RKO (cell line): ENCODE measurements at places on chromosomes 16 and 17.

- no peak for DNase-seq
Observed at GRCh38 chr16:80158766-80159165, 382.0 kb upstream of the DYNLRB2 start.

GRCh38 chr16:813204-813915 lies 12.8 kb upstream of the GNG13 start:
- no peak for DNase-seq

DNA sequence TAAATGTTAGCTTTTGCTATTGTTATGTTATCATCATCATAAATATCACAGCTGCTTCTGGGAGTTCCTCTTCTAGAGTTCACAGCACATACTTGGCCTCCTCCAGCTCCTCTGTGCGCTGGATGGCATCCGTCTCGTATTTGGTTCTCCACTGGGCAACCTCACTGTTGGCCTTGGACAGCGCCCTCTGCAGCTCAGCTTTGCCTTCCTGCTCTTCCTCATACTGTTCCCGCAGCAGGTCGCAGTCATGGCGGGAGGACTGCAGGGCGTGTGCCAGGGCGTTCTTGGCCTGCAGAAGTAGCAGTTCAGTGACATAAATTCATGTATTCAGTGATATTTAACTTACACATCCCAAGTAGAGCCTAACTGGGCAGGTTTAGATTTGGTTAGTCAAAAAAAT lies 23.4 kb downstream of the MYH8 start:
- DNase-seq, result no peak

GRCh38 chr17:30239089-30239462 lies 3.6 kb upstream of the SLC6A4 start:
- DNase-seq, result no peak

GRCh38 chr16:23734176-23734893 lies 20.5 kb upstream of the CHP2 start:
- DNase-seq, result no peak

- DNase-seq, result no peak
Observed at GRCh38 chr16:78628461-78629045, 529.1 kb downstream of the WWOX start.

DNA sequence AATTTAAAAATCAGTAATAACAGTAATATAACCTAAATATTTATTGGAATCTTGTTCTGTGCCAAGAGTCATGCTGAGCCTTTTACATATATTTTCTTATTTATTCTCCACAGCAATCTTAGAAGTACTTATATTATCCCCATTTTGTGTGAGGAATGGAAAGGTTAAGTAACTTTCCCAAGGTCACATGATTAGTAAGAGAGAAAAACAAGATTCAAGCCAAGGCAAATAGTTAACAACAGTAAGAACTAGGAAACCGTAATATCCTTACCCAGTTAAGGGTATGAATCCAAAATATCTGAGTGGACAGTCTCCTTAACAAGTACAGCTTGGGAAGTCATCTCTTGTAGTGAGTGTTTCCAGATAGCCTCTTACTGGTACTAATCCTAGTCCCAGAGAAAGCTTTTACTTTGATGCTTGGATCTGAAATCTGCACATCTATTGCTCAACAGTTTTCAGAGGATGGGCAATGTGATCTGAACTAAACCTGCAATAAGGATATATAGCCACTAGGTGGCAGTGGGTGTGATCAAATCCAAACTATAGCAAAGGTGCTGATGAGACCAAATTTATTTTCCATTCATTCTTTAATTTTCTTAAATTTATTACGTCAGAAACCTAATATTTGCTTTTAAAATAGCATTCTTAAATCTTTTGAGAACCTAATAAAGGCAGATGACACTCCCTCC lies 23.3 kb downstream of the SHISA6 start:
- DNase-seq, result no peak

GRCh38 chr16:53609536-53609935 lies 94.1 kb downstream of the RPGRIP1L start:
- DNase-seq, result no peak

DNA sequence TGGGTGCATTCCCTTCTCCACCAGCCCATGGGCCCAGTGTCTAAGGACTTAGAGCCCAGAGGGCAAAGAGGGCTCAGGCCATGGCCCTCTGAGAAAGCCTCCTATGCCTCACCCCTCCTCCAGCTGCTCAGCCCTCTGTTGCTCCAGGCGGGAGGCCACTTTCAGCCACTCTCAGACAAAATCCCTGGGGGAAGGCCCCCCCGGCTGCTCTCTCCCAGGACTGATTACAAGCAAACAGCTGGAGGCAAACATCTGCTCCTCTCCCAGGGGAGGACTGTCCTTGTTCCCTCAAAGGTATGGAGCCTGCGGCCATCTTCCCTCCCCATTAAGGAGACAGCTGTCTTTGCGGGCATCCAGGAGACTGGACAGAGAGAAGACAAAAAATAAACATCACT lies 54.9 kb upstream of the DLX4 start:
- DNase-seq, result no peak

DNA sequence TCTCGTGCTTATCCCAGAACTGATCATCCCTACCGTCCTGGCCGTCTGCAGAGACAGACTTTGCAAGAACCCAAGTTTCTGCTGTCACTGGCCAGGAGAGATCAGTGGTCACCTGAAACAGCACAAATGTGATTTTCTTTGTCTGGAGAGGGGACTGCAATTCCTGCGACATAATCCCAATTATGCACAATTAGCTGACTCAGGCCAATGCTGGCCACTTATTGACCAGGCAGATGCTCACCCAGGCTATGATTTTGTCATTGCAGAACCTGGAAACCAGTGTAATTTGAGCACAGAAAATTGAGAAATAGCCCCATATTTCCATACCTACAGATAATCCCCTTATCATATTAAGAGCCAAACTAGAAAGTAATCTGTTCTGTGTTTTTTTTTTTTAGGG lies 34.7 kb downstream of the SALL1 start:
- DNase-seq, result no peak

- DNase-seq, result no peak
Observed at GRCh38 chr16:9929313-9929712, 252.9 kb downstream of the GRIN2A start.

- peak; percentile 33 for DNase-seq
Observed at GRCh38 chr16:70577256-70577698, 53.7 kb downstream of the SF3B3 start.

DNA sequence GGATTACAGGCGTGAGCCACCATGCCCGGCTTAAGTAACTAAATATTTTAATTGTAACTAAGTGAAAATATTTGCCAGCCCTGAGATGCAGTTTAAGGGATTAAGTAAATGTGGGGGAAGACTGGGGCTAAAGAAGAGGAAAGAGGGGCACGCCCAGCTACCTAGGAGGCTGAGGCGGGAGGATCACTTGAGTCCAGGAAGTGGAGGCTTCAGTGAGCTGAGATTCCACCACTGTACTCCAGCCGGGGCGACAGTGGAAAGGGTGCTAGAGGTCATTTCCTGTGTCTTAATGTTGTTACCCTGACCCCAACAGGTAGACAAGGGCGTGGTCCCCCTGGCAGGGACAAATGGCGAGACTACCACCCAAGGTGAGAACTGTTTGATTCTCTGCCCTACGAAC lies 2.8 kb downstream of the ALDOA start:
- DNase-seq, result no peak

DNA sequence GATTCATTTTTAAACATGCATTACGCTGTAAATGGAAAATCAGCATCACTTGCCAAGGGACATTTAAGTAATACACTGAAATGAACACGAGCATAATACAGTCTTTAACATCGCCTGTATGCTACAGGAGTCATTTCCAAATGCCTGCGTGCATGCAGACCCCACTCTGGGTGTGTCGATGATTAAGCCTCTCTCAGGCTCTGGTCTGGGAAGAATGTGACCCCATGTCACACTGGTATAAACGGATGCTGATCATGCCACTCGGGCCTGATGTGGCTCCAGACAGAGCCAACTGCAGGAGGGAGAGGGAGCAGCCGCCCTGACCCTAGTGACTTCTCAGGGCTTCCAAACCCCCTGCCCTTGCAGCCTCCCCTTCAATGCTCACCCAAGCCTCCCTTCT lies 10.8 kb downstream of the EMP2 start:
- no peak for DNase-seq

DNA sequence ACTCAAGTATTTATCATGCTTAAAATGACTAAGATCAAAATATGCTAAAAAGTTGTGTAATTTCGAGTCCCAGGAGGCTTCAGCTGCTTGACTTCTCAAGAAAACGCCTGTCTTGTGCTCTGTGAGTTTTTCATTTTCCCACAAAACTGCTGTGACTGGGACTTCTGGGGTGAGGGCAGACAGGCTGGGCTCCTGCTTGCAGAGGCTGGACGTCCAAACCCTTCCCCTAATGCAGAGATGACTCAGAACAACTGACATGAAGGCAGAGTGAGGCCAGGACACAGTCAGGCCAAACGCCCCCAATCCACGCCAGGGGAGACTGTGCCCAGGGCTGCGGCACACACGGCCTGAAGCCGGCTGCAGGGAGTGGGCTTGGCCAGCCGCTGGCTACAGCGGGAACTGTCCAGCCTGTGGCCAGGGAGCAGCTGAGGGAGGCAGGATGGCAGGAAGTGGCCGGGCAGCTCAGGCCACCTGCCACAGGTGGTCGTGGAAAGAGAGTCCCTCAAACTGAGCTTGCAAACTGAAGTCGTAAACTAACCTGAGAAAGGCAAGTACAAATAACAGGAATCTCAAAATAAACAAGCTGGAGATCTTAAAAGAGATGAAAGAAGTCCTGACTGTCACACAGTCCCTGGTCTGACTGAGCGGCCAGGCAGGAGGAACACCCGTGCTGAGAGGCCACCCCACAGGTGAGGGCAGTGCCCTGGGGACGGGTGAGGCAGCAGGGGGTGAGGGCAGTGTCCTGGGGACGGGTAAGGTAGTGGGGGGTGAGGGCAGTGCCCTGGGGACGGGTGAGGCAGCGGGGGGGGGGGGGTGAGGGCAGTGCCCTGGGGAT lies 21.3 kb upstream of the HEXD start:
- peak; percentile 51 for DNase-seq

DNA sequence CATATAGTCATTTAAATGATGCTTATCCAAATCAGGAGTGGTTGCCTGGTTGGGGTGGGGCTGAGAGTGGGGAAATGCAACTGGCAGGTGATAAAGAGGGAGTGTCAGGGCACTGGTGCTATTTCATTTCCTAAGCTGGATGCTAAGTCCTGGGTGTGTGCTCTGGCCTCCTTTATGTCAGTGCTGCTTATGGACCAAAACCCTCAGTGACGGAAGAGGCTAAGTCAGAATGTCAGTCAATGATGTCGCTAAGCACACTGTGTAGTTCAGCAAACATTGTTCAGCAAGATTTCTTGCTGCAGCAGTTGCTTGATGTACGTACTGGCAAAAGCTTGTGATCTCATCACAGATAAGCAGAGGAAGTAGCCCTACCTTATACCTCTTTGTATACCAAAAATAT lies 16.4 kb upstream of the FLCN start:
- no peak for DNase-seq

GRCh38 chr16:46721885-46722284 lies 26.3 kb downstream of the MYLK3 start:
- DNase-seq, result no peak

DNA sequence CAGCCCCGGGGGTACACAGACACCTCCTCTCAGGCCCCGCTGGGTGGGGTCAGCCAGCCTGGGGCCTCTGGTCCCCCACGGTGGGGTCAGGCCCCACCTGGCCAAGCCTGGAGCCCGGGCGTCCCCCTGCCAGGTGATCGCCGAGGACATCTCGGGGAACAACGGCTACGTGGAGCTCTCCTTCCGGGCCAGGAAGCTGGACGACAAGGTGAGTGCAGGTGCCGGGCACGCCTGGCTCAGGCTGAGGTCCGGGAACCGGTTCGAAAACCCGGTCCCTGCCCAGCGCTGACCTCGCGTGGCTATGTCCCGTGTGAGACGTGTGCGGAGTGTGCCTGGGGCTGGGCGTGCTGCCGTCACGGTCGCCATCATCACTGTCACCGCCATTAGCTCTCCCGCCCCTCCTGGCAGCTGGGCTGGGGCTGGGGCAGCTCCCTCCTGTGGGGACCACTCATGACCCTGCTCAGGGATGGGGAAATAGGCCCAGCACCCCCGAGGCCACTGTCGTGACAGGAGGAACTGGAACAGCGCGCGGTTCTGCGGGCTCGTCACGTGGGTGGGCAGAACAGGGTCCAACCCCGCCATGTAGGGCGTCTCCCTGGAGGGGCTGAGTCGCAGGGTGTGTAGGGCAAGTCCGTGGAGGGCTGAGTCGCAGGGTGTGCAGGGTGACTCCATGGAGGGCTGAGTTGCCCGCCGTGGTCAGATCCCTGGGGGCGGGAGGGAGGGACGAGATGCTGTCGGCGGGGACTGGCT lies 8.5 kb downstream of the CPNE7 start:
- DNase-seq, result no peak

GRCh38 chr16:90078579-90078895 lies 1.4 kb upstream of the PRDM7 start:
- DNase-seq, result no peak

- no peak for DNase-seq
Observed at GRCh38 chr17:42146911-42147607, 7.7 kb downstream of the RAB5C start.

GRCh38 chr16:64933885-64934284 lies 188.0 kb downstream of the CDH11 start:
- DNase-seq, result no peak

GRCh38 chr17:74199306-74200092 lies 4.0 kb upstream of the RPL38 start:
- peak; percentile 61 for DNase-seq

GRCh38 chr16:19639986-19640421 lies 78.0 kb downstream of the KNOP1 start:
- no peak for DNase-seq

GRCh38 chr16:27816561-27816960 lies 247.0 kb downstream of the GSG1L start:
- DNase-seq, result no peak

DNA sequence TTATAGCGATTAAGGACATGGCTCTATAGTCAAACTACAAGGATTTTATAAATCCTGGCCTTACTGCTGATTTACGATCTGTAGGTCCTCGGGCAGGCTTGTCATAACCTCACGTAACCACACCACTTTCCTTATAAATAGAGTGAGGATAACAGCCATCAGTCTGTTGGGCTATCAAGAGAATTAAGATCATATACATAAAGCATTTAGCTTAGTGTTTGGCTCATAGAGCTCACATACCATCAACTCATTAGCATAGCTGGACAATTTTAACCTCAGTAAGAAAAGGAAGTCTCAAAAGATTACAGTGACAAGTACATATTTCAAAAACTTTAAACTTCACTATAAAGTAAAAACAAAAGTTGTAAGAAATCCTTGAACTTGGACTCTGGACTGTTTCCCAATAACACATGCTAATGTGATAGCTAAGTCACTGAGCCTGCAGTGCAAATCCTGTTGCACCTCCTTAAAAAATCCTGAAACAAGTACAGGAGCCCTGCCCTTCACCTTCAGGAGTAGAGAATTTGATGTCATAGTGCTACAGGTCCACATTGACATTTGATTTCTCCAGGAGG lies 20.8 kb upstream of the CLEC3A start:
- DNase-seq, result no peak

- DNase-seq, result peak; percentile 8
Observed at GRCh38 chr16:25626172-25626571, 65.6 kb upstream of the HS3ST4 start.

- DNase-seq, result no peak
Observed at GRCh38 chr16:28986046-28986445, 1.2 kb downstream of the LAT start.

DNA sequence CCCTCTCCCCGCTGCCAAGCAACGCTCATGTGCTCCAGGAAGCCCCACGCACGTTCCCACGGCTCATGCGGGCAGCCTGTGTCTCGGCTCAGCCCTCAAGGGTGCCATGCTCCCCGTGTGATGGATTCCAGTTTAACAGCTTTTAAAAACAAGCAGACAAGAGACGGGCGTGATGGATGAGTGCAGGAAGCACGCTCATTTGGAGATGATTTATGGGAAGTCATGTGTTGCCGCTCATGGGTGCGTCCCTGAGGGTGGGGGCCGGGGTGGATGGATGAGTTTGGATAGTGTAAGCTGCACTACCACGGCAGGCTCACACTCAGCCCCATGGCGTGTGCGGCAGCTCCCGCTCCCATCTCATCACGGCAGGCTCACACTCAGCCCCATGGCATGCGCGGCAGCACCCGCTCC lies 132.8 kb downstream of the RBFOX3 start:
- no peak for DNase-seq
